ENCODE measurements at places on chromosomes 13 and 19.

GRCh38 chr19:5558101-5558621 lies 9.6 kb downstream of the TINCR start:
- no peak for DNase-seq

GRCh38 chr13:102771298-102772041 lies 2.1 kb downstream of the TEX30 start:
- DNase-seq = no peak

DNA sequence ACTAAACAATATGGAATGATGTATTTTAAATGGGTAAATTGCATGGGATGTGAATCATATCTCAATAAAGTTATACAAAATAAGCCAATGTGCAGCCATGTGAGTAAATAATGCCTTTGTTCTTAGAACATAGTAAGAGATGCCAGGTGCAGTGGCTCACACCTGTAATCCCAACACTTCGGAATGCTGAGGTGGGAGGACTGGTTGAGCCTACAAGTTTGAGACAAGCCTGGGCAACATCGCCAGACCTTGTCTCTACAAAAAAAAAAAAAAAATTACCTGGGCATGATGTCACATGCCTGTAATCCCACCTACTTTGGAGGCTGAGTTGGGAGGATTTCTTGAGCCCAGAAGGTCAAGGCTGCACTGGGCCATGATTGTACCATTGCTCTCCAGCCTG lies 230.7 kb downstream of the RFC3 start:
- DNase-seq = no peak

DNA sequence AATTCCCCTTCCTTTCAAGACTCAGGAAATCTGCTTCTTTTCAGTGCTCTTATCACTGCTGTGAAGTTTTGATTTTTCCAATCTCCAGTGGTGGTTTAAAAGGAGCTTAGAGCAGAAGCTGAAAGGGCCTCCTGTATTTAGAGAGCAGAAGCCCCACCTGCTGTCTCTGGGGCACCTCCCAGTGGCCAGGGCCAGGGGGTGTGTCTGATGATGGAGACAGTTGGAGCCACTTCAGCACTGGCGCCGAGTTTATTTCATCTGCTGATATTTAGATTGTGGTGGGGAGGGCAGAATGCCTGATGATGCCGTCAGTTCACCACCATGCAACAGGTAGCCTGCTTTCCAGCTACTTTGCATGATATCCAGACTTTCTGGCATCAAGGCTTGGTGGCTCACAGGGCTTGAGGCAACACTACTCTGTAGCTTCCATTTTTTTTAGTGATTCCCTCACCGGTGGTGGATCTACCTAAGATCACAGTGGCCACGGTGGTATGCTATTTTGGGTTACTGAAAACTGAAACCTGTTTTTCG lies 371.9 kb downstream of the KCNRG start:
- DNase-seq = no peak

DNA sequence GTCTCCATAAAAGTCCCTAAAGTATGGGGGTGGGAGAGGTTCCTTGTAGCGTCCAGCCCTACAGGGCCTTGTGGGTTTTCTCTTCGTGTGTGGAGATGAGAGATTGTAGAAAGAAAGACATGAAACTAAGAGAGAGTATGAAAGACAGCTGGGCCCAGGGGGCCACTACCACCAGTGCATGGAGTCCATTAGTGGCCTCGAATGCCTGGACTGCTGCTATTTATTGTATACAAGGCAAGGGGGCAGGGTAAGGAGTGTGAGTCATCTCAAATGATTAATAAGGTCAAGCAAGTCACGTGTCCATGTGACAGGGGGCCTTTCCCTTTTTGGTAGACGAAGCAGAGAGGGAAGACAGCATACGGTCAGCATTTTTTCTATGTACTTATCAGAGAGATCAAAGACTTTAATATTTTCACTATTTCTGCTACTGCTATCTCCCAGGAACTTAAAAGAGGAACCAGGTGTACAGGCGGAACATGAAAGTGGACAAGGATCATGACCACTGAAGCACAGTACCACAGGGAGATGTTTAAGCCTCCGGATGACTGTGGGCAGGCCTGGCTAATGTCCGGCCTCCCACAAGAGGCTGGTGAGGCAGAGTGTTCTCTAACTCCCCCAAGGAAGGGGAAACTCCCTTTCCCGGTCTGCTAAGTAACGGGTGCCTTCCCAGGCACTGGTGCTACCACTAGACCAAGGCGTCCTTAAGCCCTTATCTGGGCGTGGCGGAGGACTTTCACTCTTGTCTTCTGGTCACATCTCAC lies 25.5 kb downstream of the FGF21 start:
- DNase-seq = no peak

DNA sequence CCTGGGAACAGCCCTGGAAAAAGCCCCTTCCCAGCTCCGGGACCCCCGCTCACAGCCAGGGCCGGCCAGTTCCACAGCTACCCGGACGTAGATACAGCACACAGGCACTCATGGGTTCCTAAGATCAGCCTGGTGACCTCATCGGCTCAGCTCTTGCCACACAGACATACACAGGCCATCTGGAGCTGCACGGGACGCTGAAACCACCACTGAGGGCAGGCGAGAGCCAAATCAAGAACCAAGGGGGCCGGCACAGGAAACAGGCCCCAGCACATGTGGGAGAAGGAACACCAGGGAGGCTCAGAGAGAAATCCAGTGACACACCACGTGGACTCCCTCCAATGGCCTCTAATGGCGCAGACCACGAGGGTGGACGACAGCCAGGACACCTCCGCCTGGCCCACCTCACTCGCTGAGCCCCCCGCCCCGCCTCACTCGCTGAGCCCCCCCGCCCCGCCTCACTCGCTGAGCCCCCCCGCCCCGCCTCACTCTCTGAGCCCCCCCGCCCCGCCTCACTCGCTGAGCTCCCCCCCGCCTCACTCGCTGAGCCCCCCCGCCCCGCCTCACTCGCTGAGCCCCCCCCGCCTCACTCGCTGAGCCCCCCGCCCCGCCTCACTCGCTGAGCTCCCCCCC lies 69.7 kb upstream of the C13orf46 start:
- no peak for DNase-seq

- no peak for DNase-seq
Observed at GRCh38 chr13:21336609-21337349, 122.3 kb downstream of the ZDHHC20 start.

GRCh38 chr19:55611300-55611982 lies 6.0 kb downstream of the ZNF865 start:
- no peak for DNase-seq

DNA sequence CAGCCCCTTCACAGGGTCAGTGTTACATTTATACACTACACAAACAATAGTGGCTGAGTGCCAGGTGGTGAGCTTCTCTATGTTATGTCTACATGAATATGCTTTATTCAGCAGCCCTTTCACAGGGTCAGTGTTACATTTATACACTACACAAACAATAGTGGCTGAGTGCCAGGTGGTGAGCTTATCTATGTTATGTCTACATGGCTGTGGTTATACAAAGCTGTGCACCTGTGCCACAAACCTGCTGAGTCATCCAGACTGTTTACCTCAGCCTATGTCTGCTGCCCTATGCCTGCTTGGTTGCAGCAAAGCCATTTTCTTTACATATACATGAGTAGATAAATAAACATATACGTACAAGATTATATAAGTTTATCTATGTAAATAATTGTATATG lies 76.5 kb downstream of the ZNF726 start:
- no peak for DNase-seq

DNA sequence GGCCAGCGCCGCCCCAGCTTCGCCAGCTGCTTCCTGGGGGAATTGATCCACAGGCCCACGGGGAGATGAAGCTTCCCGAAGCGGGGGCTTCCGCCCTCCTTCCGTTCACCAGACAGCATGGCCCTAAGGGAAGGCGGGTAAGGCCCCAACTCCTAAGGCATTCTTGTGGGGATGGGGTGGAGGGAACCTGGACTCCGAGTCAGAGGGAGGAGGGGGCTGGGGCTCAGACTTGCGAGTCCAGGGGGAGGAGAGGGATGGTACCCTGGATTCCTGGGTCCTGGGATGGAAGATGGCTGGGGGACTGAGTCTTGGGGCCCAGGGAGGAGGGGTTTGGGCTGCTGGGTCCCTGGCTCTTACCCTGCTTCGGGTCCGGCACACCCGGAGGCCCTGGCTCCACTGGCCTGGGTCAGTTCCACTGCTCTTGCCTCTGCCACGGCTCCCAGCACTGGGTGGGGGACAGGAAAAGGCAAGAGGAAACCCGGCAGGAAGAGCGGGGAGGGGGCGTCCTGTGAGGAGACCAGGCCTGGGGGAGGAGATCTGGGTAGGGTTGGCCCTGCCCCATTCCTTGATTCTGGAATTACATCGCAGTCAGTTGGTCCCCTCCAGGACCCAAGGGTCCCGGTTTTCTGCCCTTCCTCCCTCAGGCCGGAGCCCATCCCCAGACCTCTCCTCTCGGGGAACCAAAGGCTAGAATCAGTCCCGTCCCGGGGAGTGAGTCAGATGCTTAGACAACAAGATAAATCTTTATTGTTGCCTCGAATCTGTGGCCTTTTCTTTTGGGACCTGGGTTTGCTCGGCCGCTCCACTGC lies at the start of gene RASIP1:
RASIP1 (minus strand) TSS at position 447 of the 809 bp plus-strand sequence; CDS start at position 119, 328 bp downstream.
- no peak for DNase-seq

DNA sequence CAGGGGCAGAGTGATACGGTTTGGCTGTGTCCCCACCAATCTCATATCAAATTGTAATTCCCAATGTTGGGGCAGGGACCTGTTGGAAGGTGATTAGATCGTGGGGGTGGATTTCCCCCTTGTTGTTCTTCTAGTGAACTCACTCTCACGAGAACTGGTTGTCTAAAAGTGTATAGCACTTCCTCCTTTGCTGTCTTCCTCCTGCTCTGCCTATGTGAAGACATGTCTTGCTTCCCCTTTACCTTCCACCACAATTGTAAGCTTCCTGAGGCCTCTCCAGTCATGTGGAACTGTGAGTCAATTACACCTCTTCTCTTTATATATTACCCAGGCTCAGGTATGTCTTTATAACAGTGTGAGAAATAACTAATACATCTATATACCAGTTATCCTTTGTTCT lies 706.4 kb upstream of the KLHL1 start:
- no peak for DNase-seq

- DNase-seq = no peak
Observed at GRCh38 chr19:6020166-6020882, 42.4 kb upstream of the RANBP3 start.

GRCh38 chr13:96090240-96091101 lies 564 bp downstream of the HS6ST3 start:
- no peak for DNase-seq

- no peak for DNase-seq
Observed at GRCh38 chr19:19207637-19208572, 3.9 kb upstream of the NCAN start.

DNA sequence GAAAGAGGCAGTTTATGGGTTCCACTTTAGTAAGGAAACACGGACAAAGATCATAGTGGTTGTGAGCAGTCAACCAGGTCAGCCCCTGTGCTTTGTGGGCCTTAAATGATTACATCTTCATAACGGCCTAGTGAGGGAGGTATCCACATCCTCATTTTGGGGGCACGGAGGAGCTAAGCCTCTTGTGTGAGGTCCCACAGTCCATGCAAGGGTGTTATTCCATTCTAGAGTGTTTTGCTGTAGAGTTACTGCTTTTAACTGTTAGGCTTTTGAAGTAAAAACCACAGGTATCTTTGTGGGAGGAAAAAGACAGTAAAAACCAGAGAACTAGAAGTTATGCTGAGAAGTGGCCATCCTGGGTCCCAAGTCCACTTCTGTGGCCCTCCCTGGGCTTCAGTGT lies 4.0 kb downstream of the NOP53 start:
- no peak for DNase-seq

DNA sequence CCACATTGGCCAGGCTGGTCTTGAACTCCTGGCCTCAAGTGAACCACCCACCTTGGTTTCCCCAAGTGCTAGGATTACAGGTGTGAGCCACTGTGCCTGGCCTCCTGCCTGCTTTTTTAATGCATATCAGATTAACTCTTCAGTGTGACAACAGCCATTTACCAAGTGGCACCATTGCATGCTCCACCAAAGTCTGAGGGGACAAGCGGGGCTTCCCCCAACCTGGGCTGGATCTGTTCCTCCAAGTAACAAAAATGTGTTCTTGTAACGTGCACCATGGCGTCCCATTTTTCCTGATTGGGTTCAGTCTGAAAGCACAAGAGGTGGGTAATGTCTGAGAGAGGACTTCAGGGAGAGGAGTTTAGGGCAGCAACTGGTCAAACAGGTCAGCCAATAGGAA lies 77.8 kb downstream of the TEX29 start:
- DNase-seq = no peak

DNA sequence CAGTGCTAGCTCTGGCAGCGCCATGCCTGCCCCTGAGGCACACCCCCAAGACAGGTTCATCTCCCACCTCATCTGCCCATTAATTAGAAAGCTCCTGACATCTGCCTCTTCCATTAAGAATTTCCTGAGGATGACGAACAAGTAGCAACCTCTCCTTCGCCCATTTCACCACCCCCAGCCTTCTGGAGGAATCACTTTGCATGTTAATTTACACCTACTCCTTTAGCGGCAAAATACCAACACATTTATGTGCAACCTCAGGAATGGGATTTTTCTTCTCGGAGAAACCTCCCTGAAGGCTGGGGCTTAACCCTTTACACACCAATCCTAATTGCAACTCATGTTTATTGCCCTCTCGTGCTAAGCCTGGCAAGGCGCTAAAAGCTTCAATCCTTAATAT lies 13.8 kb downstream of the SLC7A1 start:
- DNase-seq = no peak

GRCh38 chr19:48713864-48714755 lies 5.4 kb downstream of the MAMSTR start:
- DNase-seq = no peak

GRCh38 chr19:15120135-15121026 lies 13.2 kb downstream of the SYDE1 start:
- DNase-seq = no peak

- DNase-seq = no peak
Observed at GRCh38 chr13:29799041-29799440, 51.4 kb downstream of the UBL3 start.

DNA sequence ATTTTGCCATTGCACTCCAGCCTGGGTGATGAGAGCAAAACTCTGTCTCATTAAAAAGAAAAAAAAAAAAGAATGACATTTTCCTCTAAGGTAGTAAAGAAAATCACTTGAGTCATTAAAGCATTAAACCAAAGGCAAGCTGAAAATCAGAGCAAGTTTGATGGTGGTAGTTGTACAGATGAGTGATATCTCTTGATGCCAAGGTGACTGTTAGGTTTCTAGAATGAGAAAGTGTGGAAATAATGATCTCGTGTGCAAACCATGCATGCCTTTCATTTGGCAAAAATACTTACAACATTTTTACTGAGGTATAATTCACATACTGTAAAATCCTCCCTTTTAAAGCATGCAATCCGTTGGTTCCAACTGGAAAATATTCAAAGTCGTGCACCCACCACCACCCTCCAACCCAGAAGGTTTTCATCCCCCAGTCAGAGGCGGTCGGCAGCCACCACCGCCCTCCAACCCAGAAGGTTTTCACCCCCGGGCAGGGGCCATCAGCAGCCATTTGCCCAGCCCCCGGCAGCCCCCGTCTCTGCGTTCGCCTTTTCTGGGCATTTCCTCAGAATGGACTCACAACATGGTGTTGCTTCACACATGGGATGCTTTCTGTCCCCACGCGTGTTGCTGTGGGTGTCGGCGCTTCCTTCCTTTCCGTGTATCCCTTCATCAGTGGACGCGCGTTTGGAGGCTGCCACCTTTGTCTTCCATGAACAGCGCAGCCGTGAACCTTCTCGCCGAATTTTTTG lies 90.2 kb downstream of the ATP11A start:
- DNase-seq = no peak

- DNase-seq = no peak
Observed at GRCh38 chr19:46381756-46382345, 31.5 kb downstream of the CCDC8 start.

Data from cortex of kidney (tissue), 1 donor.